ENCODE measurements at places on chromosomes 5 and 9. TPM values are rescaled to one million over a fixed set of nuclear protein-coding genes. Genes with fewer than 3 reads are reported as not detected.

NACC2 gene
- 6.8 TPM for total RNA-seq

DNA sequence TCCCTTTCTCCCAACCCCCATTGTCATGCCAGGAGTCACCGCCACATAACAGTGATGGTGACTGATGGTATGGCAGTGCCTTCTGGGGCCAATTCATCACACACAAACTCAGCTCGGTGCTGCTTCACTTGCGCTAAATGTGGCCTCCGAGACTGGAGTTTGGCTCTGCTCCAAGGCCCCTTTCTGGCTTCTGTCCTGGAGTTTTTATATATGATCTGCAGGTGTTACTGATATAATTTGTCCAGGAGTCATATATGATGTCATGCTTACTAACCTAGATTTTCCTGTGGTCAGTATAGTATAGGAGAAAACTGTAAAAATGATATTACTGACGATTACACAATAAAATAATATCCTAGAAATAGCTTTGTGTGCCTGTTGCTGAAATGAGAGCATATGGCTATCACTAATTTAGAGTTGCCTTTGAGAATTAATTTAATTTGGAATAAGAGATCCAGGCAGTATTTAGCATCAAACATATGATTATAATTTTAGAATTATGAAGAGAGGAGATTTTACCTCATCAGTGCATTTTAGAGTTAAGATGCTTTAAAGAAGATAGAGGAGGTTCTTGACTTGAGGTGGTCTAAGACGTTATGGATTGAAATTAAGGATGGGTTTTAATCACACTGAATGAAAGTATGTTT is 334.1 kb upstream of the CD180 start:
- DNase-seq, result peak; percentile 44

PCDHA7 gene
- 17.1 TPM for total RNA-seq

PCDHB3 gene
- total RNA-seq, result 19.7 TPM

- no peak for DNase-seq
These were observed 183.5 kb upstream of the IRX1 start for GRCh38 chr5:3412146-3412545.

DNA sequence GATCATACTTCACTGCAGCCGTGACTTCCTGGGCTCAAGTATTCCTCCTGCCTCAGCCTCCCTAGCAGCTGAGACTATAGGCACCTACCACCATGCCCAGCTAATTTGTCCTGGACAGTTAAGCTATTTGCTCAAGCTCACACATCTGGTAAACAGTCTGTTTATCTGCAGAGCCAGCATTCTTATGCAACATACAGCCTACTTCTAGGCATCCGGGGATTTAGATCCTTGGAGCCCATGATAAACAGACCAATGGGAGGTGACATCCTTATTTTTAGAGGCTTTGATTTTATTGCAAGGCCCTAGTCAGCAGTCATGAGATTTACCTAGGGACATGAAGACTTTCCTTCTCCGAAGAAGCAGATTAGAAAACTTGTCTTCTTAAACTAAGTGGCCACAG is 21.0 kb downstream of the ATOX1 start:
- no peak for DNase-seq

DNA sequence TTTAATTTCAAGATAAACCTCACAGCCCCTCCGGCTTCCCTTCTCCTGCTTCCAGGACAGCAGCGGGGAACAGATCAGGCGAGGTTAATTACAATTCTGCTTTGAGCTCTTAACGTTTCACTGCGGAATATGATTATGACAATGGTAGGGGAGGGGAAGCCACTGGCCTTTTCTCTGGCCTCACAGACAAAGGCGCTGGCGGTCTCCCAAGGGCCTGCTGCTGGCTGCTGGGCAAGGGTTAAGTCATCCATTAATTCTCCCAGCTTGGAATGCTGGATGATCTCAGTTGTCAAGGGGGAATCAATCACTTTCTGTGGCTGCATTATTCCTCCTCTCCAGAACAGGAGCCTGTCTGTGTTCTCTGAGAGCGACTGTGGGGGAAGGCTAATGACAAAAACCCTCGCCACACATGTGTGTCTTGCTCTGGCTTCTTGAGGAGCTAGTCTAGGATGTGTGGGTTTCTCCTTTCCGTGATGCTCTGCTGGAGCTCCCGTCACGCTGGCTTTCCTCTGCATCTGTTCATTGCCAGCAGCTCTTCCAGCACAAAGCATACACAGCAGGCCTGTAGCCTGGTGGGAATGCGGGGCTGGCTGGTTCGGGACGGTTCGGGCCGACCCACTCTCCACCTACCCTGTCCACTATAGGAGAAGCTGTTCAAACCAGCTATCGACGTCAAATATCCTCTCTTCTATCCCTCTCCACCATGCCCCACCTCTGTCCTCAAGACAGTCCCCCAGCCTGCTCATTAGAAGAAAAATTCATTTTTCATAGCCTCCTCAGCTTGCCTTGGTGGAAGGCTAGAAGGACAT is 82.8 kb downstream of the DCP2 start:
- DNase-seq, result no peak

ORM2 gene
- not detected for total RNA-seq

FAM78A gene
- total RNA-seq, result 1.7 TPM

GRCh38 chr9:70422371-70423043 is 8.1 kb upstream of the KLF9 start:
- DNase-seq, result no peak
